ENCODE measurements at places on chromosomes 12 and 14.
A peak's percentile ranks its signal among the peaks of the same experiment; 100 is the strongest.

- H3K27me3 ChIP-seq, result peaks cover 28% of the 10 kb centered on the region
- H3K4me3 ChIP-seq, result no peak overlapping the region
Observed at GRCh38 chr12:57727758-57728395, 10.7 kb downstream of the AGAP2 start.

DNA sequence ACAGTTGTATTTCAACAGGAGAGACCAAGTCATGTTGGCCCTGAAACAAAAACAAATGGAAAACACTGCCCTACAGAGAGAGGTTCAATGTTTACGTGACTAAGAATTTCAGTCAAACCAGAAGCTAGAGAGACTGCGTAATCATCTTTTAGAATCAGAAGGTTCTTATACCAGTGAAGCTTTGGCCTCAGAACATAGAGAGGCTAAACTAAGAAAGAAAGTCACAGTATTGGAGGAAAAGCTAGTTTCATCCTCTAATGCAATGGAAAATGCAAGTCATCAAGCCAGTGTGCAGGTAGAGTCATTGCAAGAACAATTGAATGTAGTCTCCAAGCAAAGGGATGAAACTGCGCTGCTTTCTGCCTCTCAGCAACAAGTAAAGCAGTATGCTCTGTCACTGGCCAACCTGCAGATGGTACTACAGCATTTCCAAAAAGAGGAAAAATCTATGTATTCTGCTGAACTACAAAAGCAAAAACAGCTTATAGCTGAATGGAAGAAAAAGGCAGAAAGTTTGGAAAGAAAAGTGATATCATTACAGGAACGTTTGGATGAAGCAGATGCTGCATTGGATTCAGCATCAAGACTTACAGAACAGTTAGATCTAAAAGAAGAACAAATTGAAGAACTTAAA lies 32.5 kb upstream of the NUAK1 start:
- H3K27me3 ChIP-seq, result no peaks in the 10 kb centered on the region
- H3K36me3 ChIP-seq, result no peaks in the 10 kb centered on the region
- H3K4me1 ChIP-seq, result no peaks in the 10 kb centered on the region
- no peak overlapping the region for H3K27ac ChIP-seq
- H3K4me3 ChIP-seq, result no peak overlapping the region

GRCh38 chr12:4645023-4645422 lies 3.8 kb downstream of the AKAP3 start:
- no peak overlapping the region for H3K27ac ChIP-seq
- H3K4me1 ChIP-seq, result no peaks in the 10 kb centered on the region
- no peak overlapping the region for H3K4me3 ChIP-seq

GRCh38 chr12:56622535-56622934 lies 7.6 kb downstream of the BAZ2A start:
- no peak overlapping the region for H3K27ac ChIP-seq
- H3K4me3 ChIP-seq, result no peak overlapping the region
- no peaks in the 10 kb centered on the region for H3K4me1 ChIP-seq
- DNase-seq, result no peak

GRCh38 chr12:8819666-8819980 lies 2.8 kb upstream of the A2ML1 start:
- peak overlapping the region; percentile 78 for H3K27ac ChIP-seq
- H3K4me3 ChIP-seq, result no peak overlapping the region
- no peaks in the 10 kb centered on the region for H3K27me3 ChIP-seq
- H3K36me3 ChIP-seq, result no peaks in the 10 kb centered on the region

Measured in trophoblast cell (in vitro differentiated cells and primary cell).